Karpas-422 (cell line): ENCODE measurements at places on chromosomes 7 and 10. TPM values are rescaled to one million over a fixed set of nuclear protein-coding genes. Genes with fewer than 3 reads are reported as not detected.
A peak's percentile ranks its signal among the peaks of the same experiment; 100 is the strongest.

DNA sequence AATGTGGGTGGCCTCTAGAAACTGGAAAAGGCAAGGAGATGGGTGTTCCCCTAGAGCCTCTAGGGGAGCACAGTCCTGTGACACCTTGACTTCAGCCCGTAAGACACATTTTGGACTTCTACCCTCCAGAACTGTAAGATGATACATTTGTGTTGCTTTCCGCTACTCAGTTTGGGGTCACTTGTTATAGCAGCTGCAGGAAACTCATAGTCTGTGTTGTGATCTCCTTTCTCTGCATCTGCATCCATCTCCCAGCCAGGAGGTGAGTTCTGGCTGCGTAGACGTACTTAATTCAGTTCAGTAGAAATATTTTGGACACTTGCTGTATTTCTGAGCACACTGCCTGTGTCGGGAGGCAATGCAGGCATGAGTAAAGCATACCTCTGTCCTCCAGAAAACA, 29.3 kb upstream of the DMBT1 start:
- no peaks in the 10 kb centered on the region for H3K27me3 ChIP-seq
- DNase-seq = no peak
- H3K4me3 ChIP-seq = no peak overlapping the region
- H3K4me1 ChIP-seq = no peaks in the 10 kb centered on the region

- no peak overlapping the region for H3K4me3 ChIP-seq
- DNase-seq = no peak
- no peak overlapping the region for H3K27ac ChIP-seq
- H3K4me1 ChIP-seq = peaks cover 7% of the 10 kb centered on the region
- no peaks in the 10 kb centered on the region for H3K36me3 ChIP-seq
These were observed 85.5 kb downstream of the GLRX3 start for GRCh38 chr10:130221456-130222375.

- H3K27me3 ChIP-seq = no peaks in the 10 kb centered on the region
- no peak overlapping the region for H3K4me3 ChIP-seq
- no peak for DNase-seq
These were observed 76.2 kb downstream of the PLCE1 start for GRCh38 chr10:94069884-94070283.

POLL gene
- total RNA-seq = 8.5 and 18.8 TPM in 2 replicates

FGFBP3 gene
- 0.22 and 0.71 TPM in 2 replicates for total RNA-seq

ZNF503 gene
- 0.04 TPM in 1 of 2 replicates, not detected in the other for total RNA-seq

GRCh38 chr10:73876971-73877370, 2.6 kb upstream of the CAMK2G start:
- H3K36me3 ChIP-seq = no peaks in the 10 kb centered on the region
- peaks cover 34% of the 10 kb centered on the region for H3K4me1 ChIP-seq
- H3K27me3 ChIP-seq = 0 out of 2 replicates have a peak, but pooled peaks cover 2% of the 10 kb centered on the region
- H3K27ac ChIP-seq = no peak overlapping the region
- DNase-seq = no peak

DNA sequence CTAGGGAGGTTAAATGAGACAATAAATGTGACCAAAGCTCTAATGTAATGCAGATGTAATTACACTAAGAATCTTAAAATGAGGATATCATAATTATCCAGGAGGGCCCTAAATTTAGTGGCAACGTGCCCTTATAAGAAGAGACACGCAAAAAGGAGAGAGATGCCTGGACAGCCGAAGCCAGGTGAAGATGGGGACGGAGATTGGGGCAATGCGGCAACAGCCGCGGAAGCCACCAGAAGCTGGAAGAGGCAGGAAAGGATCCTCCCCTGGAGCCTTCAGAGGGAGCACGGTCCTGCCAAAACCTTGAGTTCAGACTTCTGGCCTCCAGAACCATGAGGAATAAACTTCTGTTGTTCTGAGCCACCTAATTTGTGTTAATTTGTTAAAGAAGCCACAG, 25.3 kb upstream of the C10orf71 start:
- DNase-seq = no peak
- H3K27ac ChIP-seq = no peak overlapping the region
- H3K27me3 ChIP-seq = no peaks in the 10 kb centered on the region
- no peak overlapping the region for H3K4me3 ChIP-seq

CTAGE8 gene
- total RNA-seq = not detected in 2 replicates

DNA sequence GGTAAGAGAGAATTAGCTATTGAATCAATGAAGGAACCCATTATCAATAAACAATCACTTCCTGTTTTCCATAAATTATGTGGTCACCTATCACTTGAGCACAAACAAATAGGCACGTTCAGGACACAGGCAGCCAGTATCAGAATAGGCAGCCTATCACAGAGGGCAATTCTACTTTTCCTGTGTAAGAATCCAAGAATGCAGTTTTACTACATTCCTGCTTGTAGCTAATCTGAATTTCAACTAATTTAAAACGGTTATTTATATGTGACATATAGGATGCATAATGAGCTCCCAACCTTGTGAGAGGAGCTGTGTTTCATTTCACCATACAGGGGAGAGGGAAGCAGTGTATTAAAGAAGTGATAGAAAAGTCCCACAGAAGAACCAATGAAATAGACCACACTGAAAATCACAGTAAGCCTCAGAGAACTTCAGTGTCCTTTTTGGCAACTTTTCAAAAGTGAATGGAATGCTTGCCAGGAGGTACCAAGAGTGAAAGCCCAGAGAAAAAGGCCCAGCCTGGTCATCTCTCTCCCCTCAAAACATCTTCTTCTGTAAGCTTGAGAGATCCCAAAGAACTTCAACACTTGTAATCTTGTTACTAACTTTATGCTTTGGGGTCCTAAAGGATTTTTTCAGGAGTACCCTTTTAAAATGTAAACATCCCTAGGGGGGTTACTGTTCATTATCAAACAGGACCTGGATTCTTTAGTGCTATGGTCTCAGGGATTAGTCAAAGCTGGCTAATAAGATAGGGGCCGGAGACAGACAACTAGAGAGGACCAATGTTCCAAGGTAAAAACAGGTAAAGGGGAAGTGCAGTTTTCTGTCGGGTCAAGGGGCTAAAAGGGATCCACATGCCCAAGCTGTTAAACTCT, 1.3 kb downstream of the IMMP2L start:
- H3K36me3 ChIP-seq = peaks cover 32% of the 10 kb centered on the region
- peaks cover 31% of the 10 kb centered on the region for H3K4me1 ChIP-seq

DNA sequence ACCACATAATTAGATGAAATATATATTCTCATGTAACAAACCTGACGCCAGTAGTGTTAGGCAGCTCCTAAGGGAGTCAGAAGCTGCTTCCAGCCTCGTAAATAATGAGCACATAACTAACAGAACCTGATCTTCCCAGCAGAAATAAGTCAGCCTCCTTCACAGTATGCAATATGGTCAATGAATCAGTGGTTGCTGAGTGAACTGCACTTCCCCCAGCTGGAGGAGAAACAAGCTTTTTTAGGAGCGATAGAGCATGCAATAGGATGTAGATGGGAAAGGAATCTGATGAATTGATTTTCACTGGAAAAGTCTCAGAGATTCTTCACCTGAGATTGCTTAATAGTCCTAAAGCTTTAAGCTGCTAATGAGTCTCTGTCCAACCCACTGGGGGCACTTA, 337.2 kb upstream of the LRGUK start:
- H3K4me3 ChIP-seq = no peak overlapping the region
- no peaks in the 10 kb centered on the region for H3K27me3 ChIP-seq

DNA sequence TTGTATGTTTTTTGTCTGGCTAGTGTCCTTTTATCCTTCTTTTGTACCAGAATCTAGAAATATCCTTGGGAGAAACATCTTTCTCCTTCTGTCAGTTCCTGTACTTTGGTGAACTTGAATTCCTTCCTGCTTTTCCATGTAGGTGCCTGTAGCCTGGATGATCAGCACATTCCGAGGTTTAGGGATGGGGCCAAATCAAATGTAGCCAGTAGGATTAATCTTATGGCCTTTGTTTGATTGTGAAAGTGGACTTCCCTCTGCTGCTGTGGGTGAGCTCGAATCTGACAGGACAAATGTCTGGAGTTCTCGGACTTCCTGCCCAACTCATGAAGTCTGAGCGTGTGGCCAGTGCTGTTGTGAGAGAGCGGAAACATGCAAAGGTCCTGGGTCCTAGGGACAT, 33.2 kb upstream of the NAMPT start:
- H3K27ac ChIP-seq = no peak overlapping the region
- no peaks in the 10 kb centered on the region for H3K4me1 ChIP-seq
- H3K4me3 ChIP-seq = no peak overlapping the region

- no peak overlapping the region for H3K27ac ChIP-seq
- no peak for DNase-seq
- H3K4me1 ChIP-seq = peaks cover 11% of the 10 kb centered on the region
- no peak overlapping the region for H3K4me3 ChIP-seq
- H3K27me3 ChIP-seq = no peaks in the 10 kb centered on the region
- H3K36me3 ChIP-seq = no peaks in the 10 kb centered on the region
These were observed 27.6 kb downstream of the ABCC2 start for GRCh38 chr10:99809931-99810615.

DNA sequence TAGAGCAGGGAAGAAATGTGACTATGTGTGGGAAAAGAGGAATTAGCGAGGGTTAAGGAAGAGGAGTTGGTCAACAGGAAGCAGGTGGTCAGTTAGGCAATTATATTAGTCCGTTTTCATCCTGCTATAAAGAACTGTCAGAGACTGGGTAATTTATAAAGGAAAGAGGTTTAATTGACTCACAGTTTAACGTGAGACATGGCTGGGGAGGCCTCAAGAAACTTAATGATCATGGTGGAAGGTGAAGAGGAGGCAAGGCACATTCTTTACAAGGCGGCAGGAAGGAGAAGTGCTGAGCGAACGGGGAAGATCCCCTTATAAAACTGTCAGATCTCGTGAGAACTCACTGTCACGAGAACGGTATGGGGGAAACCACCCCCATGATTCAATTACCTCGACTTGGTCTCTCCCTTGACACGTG, 35.0 kb downstream of the RAMP3 start:
- H3K27ac ChIP-seq = no peak overlapping the region
- H3K27me3 ChIP-seq = no peaks in the 10 kb centered on the region
- H3K4me3 ChIP-seq = no peak overlapping the region
- peak; percentile 45 for DNase-seq
- H3K4me1 ChIP-seq = no peaks in the 10 kb centered on the region
- H3K36me3 ChIP-seq = no peaks in the 10 kb centered on the region

DNA sequence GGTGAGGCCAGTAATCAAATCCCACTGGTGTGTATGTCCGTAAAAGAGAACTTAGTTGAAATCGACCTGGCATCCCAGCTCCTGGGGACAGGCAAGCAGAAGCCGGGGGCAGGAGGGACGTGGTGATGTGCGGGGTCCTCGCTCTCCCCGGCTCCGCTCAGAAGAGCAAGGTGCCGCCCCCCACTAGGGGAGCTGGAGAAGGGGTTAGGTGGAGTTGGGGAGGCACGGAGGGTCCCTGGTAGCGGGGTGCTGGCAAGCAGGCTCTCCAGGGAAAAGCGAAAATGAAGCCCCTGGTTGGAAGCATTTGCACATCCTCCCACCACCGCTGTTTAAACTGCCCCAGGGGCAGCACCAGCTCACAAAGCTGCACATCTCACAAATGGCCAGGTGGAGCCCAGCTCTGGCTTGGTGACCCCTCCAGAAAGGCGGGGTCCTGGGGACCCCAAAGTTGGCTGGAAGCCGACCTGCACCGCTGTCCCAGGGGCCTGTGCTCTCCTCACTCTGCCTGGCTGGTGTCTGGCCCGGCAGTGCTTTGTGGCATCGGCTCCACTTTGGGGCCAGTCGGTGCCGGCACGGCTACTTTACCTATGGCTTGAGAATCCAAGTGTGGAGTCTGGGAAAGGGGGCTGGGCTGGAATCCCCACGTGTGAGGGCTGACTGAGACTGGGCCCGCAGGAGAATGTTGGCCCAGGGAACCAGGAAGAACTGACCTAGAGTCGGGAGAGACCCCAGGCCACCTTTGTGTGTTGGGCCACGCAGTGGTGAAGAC, 2.9 kb upstream of the CFAP46 start:
- H3K4me1 ChIP-seq = peaks cover 4% of the 10 kb centered on the region
- DNase-seq = no peak
- no peaks in the 10 kb centered on the region for H3K27me3 ChIP-seq

SPDYE16 gene
- not detected in 2 replicates for total RNA-seq

GCK gene
- total RNA-seq = not detected in 2 replicates

DNA sequence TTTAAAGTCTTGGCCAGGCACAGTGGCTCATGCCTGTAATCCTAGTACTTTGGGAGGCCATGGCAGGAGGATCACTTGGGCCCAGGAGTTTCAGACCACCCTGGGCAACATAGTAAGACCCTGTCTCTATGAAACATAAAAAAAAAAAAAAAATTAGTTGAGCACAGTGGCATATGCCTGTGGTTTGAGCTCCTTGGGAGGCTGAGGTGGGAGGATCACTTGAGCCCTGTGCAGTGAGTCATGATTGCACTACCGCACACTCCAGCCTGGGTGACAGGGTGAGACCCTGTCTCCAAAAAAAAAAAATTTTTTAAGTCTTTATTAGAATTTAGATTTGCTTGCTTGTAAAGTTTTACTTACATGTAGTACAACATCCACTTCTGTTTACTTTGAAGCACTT, 14.0 kb downstream of the WNT2 start:
- no peaks in the 10 kb centered on the region for H3K36me3 ChIP-seq
- no peak overlapping the region for H3K27ac ChIP-seq
- H3K27me3 ChIP-seq = no peaks in the 10 kb centered on the region
- no peak overlapping the region for H3K4me3 ChIP-seq
- no peak for DNase-seq

DNA sequence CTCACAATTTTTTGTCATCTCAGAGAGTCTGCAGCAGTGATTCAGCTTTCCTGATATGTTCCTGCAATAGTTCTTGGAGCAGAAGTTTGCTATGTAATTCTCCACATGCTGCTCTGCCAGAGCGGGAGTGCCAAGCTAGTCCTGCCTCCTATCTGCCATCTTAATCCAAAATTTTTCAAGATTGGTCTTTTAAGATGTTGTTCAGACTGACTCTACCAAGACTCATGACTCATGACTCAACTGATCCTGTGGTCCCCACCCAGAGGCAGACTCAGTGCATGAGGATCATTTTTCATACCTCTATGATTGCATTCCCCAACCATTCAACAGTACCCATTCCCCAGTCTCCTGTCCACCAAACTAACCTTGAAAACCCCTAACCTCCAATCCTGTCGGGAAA, 470.8 kb downstream of the INHBA start:
- no peaks in the 10 kb centered on the region for H3K36me3 ChIP-seq
- H3K4me1 ChIP-seq = no peaks in the 10 kb centered on the region
- no peak for DNase-seq

DNA sequence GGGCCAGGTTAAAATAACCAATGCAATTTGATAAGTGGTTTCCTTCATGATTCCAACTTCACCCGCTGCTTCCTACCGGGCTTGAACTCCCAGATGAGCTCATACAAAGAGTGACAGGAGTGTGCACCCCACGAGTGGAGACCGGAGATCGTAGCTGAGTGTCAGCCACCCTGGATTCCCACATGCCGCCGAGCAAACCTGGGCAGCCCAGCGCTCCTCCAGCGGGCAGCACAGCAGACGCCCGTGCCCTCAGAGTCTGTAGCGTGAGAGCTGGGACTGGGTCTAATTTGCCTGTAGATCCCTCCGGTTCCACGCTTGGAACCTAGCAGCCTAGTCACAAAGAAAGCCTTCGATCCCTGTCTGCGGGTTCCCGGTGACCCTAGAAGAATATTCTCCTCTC, 476.1 kb upstream of the MGMT start:
- DNase-seq = no peak
- no peaks in the 10 kb centered on the region for H3K27me3 ChIP-seq
- H3K4me1 ChIP-seq = no peaks in the 10 kb centered on the region
- no peak overlapping the region for H3K4me3 ChIP-seq
- no peak overlapping the region for H3K27ac ChIP-seq
- no peaks in the 10 kb centered on the region for H3K36me3 ChIP-seq

VPS37D gene
- not detected in 2 replicates for total RNA-seq

C10orf105 gene
- not detected in 2 replicates for total RNA-seq

TAS2R3 gene
- 0.94 and 1.0 TPM in 2 replicates for total RNA-seq

CASTOR2 gene
- total RNA-seq = 0.30 and 3.5 TPM in 2 replicates

GRCh38 chr10:69646185-69647060, 16.4 kb downstream of the FAM241B start:
- H3K27ac ChIP-seq = no peak overlapping the region
- DNase-seq = no peak
- H3K4me1 ChIP-seq = no peaks in the 10 kb centered on the region
- H3K36me3 ChIP-seq = no peaks in the 10 kb centered on the region

ABCB4 gene
- 0.47 and 0.67 TPM in 2 replicates for total RNA-seq

RELN gene
- total RNA-seq = not detected in 2 replicates

SPDYE11 gene
- total RNA-seq = not detected in 2 replicates
